ENCODE measurements at places on chromosomes 2 and 18.

- DNase-seq: no peak
Observed at GRCh38 chr18:24875777-24876176, 415.3 kb downstream of the HRH4 start.

DNA sequence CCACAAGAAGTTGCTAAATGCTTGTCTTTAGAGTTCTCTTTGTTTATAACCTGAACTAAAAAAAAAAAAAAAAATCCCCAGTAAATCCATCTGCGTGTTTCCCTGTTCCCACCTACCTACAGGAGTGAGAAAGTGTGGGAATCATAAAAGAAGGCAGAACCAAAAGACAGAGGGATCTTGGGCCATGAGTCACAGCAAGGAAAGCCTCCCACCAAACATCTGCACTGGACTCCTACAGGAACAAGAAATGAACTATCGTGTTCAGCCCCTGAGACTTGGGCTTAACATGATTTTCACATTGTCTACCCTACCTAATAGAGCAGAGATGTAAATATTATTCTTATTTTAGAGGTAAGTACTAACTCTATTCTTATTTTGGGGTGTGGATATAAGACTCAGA lies 1761.2 kb upstream of the CELF4 start:
- no peak for DNase-seq

DNA sequence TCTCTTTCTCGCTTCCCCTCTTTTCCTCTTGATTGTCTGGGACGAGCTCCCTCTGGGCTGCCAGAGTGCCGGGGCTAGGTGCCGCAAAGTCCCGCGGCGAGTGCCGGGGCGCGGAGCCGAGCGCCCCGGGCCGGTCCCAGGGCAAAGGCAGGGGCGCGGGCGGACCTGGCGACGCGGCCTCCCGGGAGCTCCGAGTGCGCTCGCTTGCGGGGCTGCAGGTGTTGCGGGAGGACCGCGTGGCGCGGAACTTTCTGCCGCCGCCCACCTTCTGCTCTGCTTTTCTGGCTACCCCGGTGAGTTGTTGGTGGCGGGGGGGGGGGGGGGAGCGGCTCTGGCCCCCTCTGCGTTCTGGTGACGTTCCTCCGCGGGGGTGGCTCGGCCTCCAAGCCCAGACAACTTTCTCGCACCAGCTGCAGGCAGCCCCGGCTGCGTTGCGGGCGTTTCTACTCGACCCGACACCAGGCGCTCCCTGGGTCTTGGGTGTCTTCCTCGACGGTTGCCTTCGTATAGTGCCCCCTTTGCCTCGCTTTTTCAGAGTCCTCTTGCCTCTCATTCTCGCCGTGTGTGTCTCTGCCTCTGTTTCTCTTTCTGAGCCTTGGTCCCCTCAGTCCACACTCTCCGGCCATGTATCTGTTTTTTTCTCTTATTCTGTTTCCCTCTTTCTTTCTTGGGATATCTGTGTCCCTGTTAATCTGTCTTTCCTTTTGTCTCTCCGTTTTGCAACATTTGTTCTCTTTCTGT lies 759 bp downstream of the GALNT13 start:
- DNase-seq: no peak

- DNase-seq: no peak
Observed at GRCh38 chr2:181196401-181196800, 216.0 kb downstream of the UBE2E3 start.

- DNase-seq: no peak
Observed at GRCh38 chr2:191686729-191687128, 8.8 kb downstream of the NABP1 start.

DNA sequence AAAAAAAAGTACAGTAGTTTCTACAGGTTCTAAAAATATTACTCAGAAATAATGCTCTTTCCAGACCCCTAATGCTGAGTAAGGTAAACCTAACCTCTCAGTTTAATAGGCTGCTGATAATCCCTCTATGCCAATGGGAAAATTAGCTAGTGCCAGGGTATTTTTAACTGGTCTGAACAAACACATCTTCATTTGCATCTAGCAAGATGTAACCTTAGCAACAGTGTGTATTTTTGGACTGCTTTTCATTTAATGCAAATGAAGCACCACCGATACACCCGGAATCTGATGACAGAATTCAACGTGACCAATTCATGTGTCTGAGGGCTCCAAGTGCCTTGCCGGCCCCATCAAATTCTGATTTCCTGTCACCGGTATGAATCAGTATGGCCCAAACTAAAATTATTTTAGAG lies 47.4 kb upstream of the CYRIA start:
- DNase-seq: no peak

Measured in dermis blood vessel endothelial cell (primary cell).